ENCODE measurements at places on chromosomes 6 and 20.
A peak's percentile ranks its signal among the peaks of the same experiment; 100 is the strongest.

DNA sequence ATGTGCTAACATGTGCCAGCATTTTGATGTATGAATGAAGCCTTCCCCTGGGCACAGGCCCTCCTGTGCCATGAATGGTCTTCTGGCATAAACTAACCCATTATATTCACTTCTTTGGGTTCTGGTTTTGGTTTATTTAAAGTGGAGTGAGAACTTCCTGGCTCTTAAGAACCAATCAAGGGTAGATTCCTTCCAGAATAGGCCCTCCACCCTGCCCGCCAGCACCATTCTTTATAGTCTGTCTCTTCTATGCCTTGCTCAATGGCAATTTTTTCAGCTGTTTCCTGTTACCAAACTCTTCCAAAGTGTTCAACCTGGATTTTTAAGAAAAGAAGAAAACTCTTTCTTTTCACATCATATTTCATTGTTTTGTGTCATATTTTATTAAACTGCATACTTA is 44.1 kb downstream of the VEGFA start:
- DNase-seq, result no peak

GRCh38 chr6:109696355-109696754 is 5.3 kb downstream of the FIG4 start:
- DNase-seq, result no peak

- DNase-seq, result no peak
These were observed 775.8 kb upstream of the FLRT3 start for GRCh38 chr20:15113144-15113773.

- no peak for DNase-seq
These were observed 38.5 kb upstream of the BMP6 start for GRCh38 chr6:7687145-7688111.

GRCh38 chr20:58406422-58407001 is 17.5 kb downstream of the VAPB start:
- no peak for DNase-seq

GRCh38 chr20:23028392-23028791 is 6.7 kb upstream of the SSTR4 start:
- DNase-seq, result no peak

DNA sequence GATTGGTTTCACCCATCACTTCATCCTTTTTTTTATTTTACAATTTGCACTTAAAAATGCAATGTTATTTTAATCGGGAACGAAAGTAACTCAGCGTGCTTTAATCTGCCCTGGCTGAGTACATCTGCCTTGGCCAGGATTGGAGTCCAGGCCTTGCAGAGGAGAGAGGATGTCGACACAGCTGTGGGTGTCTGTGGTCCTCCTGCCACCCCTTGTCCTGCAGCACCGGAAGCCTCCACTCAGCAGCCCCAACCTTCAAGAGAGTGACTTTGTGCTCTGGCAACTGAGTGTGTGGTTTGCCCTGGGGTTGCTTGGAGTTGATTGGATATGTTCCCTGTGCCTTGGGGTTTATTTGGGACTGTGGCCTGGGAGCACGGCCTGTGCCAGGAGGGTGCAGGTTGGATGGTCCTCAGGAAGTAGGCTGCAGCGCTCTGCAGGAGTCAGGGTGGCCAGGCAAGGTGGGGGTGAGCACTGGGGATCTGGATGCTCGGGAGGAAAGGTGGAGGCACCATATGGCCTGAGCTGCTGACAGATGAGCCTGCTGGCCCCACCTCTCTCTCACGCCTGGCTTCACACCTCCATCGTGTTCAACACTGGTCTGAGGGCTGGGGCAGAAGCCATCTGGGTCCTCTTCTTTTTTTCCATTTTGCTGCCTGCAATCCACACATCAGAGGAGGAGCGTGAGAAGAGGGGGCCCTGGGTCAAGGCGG is 4.3 kb downstream of the MYT1 start:
- peak; percentile 56 for DNase-seq

GRCh38 chr6:55536391-55536956 is 42.5 kb downstream of the HMGCLL1 start:
- no peak for DNase-seq

GRCh38 chr6:169130113-169130512 is 123.5 kb downstream of the THBS2 start:
- no peak for DNase-seq

- no peak for DNase-seq
These were observed 24.1 kb upstream of the CCR6 start for GRCh38 chr6:167098825-167099225.

DNA sequence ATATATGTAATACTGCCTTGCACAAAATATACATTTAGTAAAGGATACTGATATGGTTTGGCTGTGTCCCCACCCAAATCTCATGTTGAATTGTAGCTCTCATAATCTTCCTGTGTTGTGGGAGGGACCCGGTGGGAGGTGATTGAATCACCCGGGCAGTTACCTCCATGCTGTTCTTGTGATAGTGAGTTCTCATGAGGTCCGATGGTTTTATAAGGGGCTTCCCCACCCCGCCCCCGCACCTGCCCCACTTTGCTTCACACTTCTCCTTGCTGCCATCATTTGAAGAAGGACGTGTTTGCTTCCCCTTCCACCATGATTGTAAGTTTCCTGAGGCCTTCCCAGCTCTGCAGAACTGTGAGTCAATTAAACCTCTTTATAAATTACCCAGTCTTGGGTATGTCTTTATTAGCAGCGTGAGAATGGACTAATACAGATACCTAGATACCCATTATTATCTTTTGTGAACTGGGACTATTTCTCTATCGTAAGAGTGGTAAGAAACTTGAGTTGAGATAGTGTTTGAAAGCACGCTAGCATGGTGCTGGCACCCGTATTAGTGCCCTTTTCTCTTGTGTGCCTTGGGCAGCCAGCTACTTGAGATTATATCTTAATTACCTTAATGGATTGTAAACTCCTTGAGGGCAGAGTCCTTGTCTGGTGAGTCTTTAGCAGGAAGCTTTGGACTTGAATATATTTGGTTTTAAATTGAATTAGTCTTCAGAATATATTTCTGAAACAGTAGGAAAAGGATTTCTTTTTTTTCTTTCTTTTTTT is 25.6 kb downstream of the TOP1 start:
- no peak for DNase-seq

DNA sequence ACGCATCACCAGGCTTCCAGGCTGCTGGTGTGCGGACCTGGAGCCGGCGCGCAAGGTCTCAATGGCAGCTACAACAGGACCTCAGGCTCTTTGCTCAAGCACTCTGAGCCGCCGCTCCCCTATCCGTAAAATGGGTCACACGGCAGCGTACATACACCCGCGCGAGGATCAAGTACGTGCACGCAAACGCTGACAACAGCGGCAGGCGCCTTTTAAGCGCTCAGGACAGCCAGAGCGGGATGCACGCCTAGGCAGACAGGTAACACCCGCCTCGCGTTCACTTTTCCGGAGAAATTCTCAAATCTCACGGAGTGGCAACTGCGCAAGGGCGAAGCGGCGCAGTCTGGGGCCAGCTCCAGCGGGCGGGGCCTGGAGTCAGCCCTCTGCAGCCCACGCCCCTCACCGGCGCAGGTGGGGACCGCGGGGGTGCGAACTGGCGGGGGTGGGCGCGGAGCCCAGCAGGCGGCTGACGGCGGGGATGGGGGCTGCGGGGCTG is 535 bp downstream of the EXOC2 start:
- DNase-seq, result peak; percentile 40

DNA sequence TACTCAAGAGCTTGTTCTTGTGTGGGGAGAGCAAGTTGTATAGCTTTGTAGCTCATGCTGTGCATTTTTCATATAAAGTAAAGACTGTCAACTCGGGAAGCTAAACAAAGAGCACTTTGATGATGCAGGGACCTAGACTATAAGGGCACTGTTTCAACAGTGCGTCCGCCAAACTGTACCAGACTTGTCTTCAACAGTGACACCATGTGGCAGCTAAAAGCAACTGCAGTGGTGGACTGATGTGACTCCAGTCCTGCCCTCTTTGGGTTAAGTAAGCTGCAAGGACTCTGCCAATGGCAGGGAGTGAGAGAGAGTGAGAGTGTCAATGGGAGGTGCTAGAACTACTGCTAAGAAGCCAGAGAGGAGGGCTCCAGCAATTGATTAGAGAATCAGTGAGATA is 48.1 kb upstream of the MC3R start:
- no peak for DNase-seq

- no peak for DNase-seq
These were observed 613 bp upstream of the DLL1 start for GRCh38 chr6:170291271-170292110.

DNA sequence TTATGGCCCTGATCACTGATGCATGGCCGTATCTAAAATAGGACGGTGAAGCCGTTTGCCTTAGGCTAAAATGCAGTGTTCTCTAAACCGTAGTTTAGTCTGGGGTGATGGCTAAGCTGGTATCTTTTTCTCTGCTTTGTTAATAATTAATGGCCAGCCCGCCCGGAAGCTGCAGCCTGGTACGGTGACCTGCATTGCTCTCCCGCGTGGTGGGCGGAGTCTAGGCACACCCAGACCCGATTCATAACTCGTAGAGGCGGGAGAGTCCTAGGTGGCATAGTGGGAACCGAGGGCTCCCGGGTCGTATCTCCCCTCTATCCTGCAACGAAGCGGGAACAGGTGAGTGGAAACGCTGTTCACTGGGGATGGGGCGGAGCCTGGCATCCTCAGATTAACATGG is 5.5 kb downstream of the CDH4 start:
- no peak for DNase-seq

GRCh38 chr6:88870717-88871330 is 92.6 kb downstream of the RNGTT start:
- no peak for DNase-seq
